HFF-Myc (cell line): ENCODE measurements at places on chromosomes 3 and 15.

GRCh38 chr15:62109982-62110851, 43.4 kb downstream of the C2CD4A start:
- DNase-seq, result no peak

DNA sequence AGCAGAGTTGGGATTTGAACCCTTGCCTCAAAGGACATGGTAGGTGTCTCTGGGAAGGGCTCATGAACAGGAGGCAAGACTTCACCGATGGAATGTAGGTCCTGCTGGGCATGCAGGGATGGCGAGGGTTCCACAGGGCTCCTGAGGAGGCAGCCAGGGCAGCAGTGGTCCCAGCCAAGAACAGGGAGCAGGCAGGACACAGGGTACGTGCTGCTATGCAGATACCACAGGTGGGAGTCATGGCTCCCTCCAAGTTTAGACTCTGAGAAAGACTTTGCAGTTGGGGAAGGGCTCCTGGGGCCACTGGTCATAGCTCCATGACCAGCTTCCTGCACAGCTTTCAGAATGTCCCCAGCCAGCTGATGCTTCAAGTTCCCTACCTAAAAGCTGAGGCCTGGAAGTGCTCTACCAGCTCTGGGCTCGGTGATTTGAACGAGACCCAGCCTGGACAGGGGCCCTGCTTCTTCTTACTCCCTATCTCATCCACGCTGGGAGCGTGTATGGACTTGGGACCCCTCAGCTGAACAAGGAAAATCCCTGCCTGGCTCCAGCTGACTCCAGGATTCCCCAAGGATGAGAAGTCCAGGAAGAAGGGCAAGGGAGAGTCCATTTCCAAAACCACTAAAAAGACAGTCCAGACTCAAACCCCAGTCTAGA, 747 bp downstream of the MYL3 start:
- no peak for DNase-seq

DNA sequence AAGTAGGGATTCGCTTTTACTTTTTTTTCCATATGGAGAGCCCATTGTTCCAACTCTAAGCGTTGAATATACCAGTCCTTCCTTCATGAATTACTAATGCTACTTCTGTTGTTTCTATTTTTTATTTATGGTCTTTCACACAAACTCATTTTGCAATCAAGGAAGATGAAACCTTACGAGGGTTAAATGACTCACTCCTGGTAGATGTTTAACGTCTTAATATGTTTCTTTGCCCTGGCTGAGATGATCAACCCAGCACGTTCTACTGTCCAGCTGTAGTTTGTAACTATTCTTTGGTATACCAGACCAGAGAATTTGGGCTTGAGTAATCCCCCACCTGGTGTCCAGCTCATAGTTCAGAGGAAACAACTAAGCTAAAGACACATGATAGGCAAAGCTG, 23.1 kb downstream of the CDCP1 start:
- DNase-seq, result peak; percentile 91

DNA sequence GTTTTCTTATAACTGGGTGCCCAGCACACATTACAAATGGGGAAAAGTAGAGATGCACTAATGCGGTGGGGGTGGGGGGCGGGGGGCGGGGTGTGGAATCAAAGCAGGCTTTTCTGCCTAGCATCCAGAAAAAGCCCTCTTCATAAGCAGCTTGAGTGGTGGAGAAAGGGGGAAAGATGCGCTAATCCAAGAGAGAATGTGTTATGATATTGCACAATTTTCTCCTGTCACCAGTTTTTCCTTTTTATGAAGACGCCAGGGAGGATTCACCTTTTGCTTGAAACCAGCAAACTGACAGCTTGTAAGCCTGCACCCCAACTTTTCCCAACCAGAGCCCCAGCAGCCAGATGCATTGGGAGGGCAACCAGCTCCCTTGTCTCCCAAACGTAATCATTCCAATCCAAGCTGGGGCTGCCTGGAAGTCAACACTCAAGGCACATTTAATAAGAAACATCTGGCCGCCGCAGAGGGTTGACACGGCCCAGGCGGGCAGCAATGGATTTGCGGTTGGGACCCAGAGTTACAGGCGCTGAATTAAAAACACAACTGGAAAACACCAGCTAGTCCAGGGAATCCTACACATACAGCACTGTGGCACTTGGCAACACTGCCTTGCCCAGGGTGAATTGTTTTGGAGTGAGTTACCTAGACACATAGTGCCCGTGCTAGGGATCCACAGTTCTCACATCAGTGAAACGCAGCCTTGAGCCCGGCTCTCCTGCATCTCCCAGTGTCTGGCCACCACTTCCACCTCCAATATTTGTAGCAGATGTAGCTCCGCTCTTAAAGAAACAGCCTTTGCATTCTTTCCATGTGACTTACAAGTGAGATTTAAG, 218.5 kb upstream of the PRICKLE2 start:
- peak; percentile 75 for DNase-seq

DNA sequence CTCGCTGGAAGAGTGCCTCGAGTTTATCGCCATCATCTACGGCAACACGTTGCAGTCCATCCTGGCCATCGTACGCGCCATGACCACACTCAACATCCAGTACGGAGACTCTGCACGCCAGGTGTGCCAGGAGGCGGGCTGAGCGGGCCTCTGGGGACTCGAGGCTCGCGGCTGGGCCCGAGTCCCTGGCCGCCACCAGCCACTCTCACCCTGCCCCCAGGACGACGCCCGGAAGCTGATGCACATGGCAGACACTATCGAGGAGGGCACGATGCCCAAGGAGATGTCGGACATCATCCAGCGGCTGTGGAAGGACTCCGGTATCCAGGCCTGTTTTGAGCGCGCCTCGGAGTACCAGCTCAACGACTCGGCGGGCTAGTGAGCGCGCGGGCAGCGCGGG, 1.9 kb downstream of the GNAT1 start:
- DNase-seq, result no peak

DNA sequence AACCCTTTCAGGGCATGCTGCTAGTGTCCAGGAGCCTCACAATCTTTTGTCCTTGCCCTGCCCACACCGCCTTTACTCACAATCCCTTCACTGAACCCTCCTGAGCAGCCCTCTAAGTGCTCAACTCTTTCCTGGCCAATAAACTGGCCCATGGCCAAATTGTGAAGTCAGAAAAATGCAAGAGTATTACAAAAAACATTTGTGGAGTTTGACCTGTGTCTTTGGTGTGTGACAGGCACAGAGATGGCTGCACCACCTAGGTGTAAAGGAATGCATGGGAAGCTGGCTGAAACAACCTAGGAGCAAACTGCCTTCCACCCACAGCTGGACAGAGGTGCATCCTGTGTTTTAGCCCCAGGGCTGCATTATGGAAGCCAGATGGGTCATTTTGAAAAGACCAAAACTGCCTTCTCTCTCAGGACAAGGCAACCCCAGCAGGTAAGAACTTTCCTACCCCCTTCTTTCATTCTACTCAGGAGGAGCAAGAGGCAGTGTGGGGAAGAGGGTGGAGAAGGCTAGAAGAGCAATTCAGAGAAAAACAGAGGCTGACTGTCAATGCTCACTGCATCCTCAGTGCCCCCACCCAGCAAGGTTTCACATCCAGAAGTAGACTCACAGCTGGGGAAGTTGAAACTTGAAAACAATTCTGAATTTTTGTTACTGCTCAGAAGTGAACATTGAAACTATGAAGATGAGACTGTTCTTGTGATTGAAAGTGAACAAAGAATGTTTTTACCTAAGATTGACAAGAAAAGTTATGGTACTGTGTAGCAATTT, 78.6 kb downstream of the TRIM42 start:
- DNase-seq, result no peak

DNA sequence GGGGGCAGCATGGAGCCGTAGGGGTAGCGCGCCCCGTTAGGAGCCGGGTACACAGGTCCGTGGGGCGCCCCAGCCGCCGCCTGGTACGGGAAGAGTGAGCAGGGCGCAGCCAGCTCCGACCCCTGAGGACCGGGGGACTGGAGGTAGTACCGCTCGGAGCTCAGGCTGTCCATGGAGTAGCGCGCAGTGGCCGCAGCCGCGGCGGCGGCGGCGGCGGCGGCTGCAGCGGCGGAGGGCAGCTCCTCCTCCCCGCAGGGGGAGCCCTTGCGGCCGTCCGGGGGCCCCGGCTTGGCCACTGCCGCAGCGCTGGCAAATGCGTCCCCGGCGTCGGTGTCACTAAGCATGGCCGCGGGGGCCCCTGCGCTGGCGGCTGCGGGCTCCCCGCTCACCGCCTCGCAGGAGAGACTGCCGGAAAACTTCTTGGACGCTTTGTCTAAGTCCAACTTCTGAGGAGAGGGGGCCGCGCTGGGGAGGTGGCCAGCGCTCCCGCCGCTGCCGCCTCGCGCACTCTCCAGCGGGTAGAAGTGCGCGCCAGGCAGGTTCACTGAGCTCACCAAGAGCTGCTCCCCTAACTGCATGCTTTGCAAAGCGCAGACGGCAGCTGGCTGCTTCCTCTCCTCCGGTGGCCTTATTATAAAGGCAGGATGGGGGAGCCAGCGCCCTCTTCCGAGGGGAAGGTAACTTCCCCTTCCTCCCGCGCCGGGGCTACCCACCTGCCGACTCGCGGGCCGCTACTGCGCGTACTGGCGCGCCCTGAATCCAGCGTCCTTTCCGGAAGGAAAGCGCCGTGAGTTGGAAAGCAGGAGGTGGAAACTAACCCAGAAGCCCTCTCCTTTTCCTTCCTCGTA, at the start of gene EOMES:
EOMES (minus strand) TSS at position 607 of the 848 bp plus-strand sequence; CDS start at position 578, 29 bp downstream.
- DNase-seq, result no peak

DNA sequence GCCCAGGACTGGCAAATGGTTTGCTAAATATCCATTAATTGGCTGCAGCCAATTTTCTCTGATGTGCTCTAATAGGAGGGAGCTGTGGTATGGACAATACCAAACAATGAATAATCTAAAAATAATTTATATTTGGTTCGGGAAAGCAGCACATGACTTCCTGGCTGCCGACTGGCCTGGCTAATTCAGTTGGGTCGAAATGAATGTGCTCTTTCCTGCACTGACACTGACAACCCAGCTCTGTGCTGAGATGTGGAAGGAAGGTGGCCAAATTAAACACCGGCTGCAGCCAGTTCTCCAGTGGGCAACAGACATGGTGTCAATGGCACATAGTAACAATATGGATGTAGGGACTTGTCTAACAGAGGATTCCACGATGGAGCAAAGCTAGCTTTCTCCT, 21.1 kb upstream of the COLQ start:
- DNase-seq, result no peak

- no peak for DNase-seq
These were observed at the start of gene PEX5L for GRCh38 chr3:180036671-180037455. Gene PEX5L, minus strand, starts transcription at chr3:180036937. Its CDS starts 338 bp downstream, at chr3:180036599.

GRCh38 chr15:68819495-68820294, 1.0 kb downstream of the ANP32A start:
- DNase-seq, result no peak

- no peak for DNase-seq
These were observed 695 bp downstream of the GMPS start for GRCh38 chr3:155870945-155871745.

DNA sequence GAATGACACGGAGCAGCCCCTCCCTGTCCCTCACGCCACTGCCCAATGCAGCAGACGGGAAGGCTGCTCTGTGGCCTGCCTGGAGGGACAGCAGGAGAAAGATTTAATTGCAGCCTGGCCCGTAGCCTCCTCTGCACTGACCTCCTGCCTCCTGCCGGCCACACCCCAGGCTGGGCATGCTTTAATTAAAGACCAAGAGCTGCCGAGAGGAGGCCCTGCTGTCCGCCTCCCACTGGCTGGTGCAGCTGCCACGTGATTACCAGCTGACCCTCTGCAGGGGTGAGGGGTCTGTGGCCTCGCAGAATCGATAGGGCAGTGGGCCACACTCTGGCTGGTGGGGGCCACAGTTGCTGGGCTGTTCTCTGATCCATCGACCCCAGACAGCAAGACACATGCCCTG, 100.2 kb upstream of the PRR23E start:
- DNase-seq, result no peak

- DNase-seq, result no peak
These were observed 4.3 kb upstream of the STRA6 start for GRCh38 chr15:74206801-74207281.

GRCh38 chr3:43907508-43907858, 216.7 kb downstream of the ABHD5 start:
- DNase-seq, result no peak

DNA sequence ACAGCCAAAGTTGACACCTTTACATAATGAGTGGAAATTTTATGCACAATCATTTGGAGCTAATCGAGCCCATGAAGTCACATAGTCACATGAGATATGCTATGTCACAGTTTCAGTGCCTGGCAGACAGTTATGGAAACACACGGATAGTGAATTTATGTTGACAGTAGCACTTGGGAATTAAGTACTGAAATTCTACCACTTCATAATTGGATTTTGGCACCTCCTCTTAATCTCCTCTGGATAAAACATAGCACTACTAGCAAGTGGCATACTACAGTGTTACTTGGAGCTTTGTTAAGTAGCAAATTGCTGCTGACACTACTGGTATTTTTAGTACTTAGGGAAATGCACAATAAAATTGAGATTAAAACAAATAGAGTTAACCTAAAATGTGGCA, 1679.4 kb downstream of the OTOL1 start:
- no peak for DNase-seq

DNA sequence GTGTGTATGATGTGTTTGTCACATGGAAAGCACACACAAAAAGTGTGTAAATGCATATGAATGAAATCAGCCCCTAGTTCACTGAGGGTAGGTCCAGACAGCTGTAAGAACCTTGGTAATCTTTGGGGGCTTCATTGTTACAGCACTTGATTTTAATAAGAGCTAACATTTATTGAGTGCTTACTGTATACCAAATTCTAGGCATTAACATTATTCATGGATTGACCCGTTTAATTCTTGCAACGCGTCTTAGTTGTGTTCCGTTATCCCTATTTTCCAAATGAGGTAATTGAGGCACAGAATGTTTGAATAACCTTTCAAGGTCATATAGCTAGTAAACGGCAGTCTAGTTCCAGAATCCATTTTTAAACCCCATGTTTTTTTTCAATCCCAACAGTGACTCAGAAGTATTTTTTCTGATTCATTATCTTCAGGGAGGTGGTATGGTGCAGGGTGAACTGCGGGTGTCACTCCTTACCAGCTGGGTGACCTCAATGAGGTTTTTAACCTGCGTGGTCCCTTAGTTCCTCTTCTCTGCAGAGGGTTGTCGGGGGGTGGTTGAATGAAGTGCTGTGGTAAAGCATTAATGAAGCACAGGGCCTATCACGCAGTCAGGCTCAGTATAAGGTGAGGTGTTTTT, 14.2 kb downstream of the RAB8B start:
- DNase-seq, result no peak

- DNase-seq, result no peak
These were observed 39.4 kb upstream of the TIPARP start for GRCh38 chr3:156635034-156635433.

DNA sequence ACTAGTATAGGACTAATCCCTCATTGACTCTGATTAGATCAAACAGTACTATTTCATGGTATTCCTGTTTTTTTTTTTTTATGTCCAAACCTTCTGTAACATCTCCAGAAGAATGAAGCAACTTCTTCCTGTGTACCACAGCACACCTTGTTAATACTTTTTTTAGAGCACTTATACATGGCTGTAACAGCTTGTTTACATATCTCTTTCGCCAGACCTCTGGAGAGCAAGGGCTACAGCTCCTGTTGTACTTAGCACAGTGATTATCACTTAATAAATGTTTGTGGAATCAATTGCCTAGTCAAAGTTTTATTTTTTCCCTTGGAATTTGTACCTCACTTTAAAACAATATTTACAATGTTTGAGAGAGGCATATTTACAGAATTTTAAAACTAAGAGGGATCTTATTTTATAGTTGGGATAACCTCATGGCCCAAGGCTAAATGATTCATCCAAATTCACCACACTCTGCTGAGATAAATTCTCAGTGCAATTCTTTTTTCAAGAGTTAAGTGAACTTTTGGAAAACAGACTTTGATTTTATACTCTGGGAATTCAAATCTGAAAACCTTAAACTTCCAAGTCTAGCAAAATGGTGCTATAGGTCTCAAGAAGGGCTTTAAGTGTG, 9.2 kb upstream of the GATM start:
- DNase-seq, result no peak
